ENCODE measurements at places on chromosomes 1 and 21.

GRCh38 chr1:243956450-243956849 lies 94.6 kb upstream of the ZBTB18 start:
- no peak for DNase-seq

DNA sequence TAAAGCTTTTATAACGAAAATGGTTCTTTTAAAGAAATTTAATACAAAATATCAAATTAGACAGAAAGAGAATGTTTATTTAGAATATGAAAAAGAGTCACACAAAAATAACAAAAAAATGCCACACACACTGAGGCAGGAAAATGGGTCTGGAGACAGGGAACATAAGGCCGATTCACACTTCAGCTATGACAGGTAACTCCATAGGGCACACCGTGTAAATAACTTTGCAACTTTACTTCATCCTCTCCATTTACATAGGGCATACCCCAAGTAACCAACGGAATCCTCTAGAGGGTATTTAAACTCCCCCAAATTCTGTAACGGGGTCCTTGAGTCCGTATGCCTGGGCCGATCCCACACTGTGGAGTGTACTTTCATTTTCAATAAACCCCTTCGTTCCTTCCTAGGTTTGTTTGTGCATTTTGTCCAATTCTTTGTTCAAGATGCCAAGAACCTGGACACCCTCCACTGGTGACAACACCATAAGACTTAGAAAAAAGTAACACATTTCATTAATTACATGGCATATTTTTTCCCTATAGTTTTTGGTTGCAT lies 23.1 kb upstream of the PTGS2 start:
- DNase-seq = no peak

DNA sequence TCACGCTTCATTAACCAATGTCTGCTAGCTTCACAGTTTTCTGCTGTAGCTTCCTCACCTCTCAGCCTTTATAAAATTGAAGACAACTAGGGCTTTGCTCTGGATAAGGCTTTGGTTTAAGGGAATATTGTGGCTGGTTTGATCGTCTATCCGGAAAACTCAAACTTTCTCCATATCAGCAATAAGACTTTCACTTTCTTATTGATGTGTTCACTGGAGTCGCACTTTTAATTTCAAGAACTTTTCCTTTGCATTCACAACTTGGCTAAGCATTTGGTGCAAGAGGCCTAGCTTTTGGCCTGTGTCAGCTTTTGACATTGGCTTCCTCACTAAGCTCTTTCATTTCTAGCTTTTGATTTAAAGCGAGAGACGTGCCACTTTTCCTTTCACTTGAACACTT lies 12.9 kb downstream of the COA6 start:
- DNase-seq = no peak

- no peak for DNase-seq
Measured at GRCh38 chr1:6361124-6361775, 32.3 kb downstream of the ACOT7 start.

DNA sequence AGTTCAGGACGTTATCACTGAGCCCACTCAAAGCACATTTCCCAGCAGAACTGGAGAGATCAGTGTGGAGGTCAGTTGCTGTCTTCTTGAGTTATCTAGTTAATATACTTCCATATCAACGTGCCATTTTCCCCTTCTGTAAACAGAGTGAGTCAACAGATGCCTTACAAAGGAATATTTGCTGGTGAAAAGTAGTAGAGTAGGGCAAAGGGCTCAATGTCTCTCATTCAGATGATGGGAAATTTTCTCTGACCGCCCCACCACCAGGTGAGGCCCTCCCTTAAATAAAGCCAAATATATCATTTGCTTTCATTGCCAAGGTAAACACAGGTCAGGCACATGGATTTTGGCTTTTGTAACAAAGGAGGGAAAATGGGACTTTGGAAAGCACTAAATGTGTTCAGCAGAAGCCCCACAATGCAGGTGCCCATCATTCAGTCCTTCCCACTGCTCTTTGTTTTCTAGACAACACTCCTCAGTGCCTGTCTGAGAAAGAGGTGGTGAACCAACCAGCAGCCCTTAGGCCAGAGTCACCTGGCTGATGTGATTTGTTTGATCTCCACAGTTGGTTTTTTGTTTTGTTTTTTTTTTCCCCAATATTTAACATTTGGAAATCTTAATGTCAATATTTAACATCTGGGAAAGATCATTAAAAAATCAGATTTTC lies 40.5 kb upstream of the SAMD13 start:
- DNase-seq = no peak

DNA sequence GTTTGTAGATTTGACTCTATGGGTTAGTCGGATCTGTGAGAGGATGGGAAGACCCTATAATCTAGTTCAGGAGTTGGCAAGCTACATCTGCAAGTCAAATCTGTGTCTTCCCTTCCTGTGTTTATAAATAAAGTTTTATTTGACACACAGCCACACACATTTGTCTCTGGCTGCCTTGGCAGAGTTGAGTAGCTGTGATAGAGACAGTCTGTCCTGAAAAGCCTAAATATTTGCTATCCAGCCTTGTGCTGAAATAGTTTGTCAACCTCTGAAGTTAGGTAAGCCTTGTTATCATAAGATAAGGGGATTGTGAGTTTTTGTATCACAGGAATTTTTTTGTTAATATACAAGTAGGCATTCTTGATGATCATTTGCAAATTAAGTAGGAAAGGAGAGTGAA lies 136.8 kb downstream of the NOS1AP start:
- no peak for DNase-seq

- no peak for DNase-seq
Measured at GRCh38 chr1:19621274-19621950, 22.7 kb upstream of the NBL1 start.

- no peak for DNase-seq
Measured at GRCh38 chr21:38800924-38801744, 4.6 kb upstream of the ETS2 start.

DNA sequence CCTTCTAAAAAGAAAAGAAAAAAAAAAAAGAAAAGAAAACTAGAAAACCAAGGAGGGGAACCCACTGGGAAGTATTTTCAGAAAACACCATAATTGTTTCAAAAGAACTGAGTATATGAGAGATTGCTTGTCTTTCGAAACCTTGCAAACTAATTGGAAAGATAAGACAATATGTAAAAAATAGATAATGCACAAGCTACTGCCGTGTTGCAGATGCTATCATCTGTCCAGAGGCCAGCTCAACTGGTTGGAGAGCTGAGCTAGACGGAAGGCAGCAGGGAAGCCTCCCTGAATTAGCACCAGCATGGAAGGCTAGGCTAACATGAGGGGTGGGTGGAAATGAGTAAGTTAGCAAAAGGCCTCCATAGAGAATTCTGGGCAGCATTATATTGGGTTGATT lies 16.2 kb upstream of the CACHD1 start:
- DNase-seq = no peak

GRCh38 chr1:41902159-41902577 lies 16.6 kb downstream of the HIVEP3 start:
- DNase-seq = no peak

GRCh38 chr1:34590211-34590623 lies 164.6 kb upstream of the GJB5 start:
- no peak for DNase-seq

- DNase-seq = no peak
Measured at GRCh38 chr1:206430031-206430983, 40.0 kb upstream of the IKBKE start.

DNA sequence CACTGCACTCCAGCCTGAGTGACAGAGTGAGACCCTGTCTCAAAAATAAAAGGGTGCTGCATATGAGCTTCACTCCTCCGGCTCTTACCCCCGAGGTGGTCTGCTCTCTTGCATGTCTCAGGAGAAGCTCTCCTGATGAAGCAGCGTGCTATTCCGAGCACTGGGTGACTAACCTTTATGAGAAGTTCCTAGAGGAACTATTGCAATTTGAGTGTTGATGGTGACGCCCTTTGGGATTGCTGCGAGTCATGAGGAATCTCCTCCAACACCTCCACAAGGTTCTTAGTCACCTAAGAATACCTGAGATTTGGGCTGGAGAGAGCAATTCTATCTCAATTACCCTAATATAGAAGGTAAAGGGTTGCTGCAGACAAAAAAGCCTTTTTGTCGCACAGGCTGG lies 40.8 kb upstream of the TINAGL1 start:
- DNase-seq = no peak

DNA sequence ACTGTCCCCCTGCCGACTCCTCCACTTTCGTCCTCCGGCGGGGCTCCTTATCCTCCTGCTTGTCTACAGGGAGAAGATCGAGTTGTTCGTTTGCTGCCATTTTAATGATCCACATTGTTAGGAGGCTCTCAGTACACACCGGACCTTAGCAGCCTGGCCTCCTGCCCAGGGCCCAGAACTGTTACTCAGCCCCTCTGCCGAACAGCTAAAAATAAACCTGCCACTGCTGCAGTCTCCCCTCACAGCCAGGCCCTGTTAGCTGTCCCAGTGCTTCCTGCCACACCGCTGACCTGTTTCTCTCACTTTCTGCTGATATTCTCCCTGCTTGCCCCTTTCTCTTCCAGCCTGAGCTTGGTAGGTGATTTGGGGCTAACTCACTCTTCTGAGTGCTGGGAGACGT lies 8.3 kb downstream of the MAPKAPK2 start:
- no peak for DNase-seq

DNA sequence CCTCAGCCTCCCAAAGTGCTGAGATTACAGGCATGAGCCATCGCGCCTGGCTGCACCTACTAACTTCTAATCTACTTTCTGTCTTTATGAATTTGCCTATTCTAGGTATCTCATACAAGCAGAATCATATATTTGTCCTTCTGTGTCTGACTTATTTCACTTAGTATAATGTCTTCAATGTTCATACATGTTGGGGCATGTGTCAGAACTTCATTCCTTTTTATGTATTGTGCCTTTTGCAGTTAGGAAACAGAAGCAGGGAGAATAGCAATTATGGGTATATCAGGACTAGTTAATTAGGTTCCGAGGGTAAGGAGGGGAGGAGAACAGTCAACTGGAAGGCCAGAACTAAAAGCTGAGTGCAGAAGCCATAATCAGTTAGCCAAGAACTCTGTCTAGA lies 18.0 kb upstream of the NIBAN1 start:
- DNase-seq = no peak

GRCh38 chr1:231419738-231420298 lies 2.3 kb downstream of the EGLN1 start:
- no peak for DNase-seq

- DNase-seq = no peak
Measured at GRCh38 chr21:30232011-30232410, 16.1 kb upstream of the CLDN8 start.

- DNase-seq = no peak
Measured at GRCh38 chr1:222283147-222283768, 264.6 kb downstream of the HHIPL2 start.

DNA sequence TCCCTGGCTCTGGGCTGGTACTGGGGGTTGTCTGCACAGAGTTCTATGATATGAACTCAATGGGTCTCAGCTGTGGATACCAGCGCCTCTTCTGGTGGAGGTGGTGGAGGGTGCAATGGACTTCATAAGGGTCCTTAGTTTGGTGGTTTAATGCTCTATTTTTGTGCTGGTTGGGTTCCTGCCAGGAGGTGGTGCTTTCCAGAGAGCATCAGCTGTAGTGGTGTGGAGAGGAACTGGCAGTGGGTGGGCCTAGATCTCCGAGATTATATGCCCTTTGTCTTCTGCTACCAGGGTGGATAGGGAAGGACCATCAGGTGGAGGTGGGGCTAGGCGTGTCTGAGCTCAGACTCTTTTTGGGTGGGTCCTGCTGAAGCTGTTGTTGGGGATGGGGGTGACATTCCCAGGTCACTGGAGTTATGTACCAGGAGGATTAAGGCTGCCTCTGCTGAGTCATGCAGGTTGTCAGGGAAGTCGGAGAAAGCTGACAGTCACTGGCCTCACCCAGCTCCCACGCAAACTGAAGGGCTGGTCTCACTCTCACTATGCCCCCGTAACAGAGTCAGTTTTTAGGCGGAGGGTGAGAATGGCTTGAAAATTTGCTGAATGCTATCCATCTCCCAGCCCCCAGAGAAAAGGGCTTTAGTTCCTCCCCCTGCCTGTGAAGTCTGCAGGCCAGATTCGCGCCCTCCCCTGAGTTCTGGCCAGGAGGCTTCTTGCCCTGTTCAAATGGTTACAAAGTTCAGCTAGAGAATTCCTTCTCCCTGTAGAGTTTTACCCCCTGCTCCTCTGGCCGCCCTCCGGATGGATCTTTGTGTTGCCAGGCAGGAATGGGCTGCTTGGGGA lies 902.9 kb downstream of the LTN1 start:
- DNase-seq = no peak

- DNase-seq = no peak
Measured at GRCh38 chr21:16517383-16517782, 787.6 kb downstream of the USP25 start.

DNA sequence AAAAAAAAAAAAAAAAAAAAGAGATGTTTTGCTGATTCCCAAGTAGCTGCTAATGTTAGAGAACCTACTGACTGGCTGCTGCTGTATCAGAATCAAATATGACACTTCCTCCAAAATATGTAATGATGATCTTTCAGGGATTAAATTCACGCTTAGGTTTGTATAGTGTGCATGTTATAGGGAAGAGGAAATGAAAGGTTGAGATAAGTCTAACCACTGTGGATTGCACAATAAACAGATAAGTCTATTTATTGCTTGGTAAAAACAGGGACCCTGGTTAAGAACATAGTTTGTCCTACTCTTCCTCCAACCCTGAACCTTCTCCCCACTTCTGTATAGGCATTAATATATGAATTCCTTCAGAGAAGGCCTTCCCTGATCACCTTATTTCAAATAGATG lies 13.2 kb downstream of the RC3H1 start:
- DNase-seq = no peak

DNA sequence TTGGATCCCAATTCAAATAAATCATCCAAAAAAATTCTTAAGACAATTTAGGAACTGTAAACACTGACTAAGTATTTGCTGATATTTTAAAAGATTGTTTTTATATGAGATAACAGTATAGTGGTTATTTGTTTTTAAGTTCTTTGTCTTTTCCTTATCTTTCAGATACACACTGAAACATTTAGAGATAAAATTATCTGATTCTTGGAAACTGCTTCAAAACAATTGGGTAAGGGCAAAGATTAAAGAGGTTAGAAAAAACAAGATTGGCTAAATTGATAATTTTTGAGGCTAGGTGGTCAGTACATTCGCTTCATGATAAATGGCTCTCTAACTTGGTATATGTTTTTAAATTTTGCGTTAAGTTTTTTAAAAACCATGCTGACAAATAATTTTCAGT lies 117.3 kb downstream of the PSMG1 start:
- no peak for DNase-seq

DNA sequence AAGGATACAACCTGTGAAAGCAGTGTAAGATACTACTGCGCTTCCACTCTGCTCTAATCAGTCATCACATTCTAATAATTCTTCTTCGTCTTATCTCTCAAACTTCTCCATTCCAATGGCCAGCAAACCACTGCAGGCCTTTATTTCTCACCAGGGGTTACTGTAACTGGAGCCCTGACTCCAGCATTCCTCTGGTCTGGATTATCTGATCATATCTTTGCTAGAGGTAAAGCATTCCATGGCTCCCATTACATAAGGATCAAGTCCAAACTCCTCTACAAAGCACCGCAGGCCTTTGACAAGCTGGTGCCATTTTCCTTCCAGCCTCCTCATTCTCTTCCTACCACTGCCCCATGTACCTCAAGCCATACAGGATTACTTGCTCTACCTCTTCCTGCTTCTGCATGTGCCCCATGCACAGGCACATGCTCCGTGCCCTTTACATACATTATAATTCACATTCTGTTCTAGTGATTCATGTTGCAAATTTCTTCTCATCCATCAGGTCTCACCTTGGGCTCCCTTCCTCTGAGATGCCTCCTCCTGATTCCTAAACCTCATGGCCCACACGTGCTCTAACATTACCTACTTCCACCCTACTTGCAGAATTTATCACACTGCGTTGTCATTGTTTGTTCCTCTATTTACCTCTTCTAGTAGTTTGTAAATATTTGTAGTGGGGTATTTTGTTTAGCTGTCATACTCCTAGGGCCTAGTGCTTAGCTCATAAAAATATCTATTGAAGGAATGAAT lies 9.3 kb upstream of the SERBP1 start:
- no peak for DNase-seq

GRCh38 chr1:94038511-94038910 lies 82.4 kb downstream of the ABCA4 start:
- no peak for DNase-seq
